ENCODE measurements at places on chromosomes 7 and 10.

DNA sequence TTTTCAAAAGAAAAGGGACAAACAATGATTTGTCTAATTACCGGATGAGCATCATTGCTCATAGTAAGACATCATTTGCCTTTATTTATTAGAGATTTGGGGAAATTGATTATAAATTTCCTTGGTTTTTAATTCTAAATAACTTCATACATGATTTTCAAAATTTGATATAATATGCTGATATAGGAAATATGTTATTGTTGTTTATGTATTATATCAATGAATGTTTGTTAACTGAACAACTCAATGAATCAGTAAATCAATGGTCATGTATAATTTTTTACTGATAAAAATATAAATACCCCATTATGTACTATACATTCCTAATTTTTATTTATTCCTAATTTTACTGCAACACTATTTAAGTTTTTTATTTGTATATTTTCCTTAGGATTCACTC is 257.3 kb downstream of the TSPAN12 start:
- DNase-seq, result no peak

- no peak for DNase-seq
These were observed 91.8 kb downstream of the ARHGAP12 start for GRCh38 chr10:31836569-31837406.

GRCh38 chr10:65765006-65765541 is 1160.8 kb upstream of the LRRTM3 start:
- DNase-seq, result no peak

- DNase-seq, result peak; percentile 66
These were observed 166.1 kb downstream of the ST7 start for GRCh38 chr7:117119192-117119924.

DNA sequence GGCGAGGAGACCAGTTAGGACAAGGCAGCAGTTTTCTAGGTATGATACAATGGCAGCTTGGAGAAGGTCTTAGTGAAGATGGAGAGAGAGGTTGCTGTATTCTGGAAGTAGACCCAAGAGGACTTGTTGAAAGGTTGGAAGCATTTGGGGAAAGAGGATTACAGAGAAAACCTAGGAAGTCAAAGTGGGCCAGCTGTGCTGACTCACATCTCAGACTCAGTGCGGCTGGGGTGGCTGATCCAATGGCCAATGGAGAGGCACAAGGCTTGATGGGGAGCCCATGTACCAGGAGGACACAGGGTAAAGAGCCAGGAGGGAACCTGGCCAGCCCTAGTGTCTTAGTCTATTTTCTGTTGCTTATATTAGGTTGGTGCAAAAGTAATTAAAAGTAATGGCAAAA is 194.5 kb upstream of the GALNT17 start:
- DNase-seq, result no peak

DNA sequence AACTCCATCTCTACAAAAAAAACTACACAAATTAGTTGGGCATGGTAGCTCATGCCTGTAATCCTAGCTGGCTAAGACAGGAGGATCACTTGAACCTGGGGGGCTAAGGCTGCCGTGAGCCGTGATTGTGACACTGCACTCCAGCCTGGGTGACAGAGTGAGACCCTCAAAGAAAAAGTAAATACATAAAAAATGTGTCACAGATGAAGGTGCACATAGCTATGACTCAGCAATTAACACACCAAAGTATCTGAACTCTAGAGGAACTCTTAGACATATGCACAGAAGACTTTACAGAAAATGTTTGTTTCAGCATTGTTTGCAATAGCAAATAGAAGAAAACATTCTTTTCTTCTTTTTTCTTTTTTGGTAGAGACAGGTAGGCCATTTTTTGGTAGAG is 8.3 kb downstream of the C10orf62 start:
- DNase-seq, result no peak

DNA sequence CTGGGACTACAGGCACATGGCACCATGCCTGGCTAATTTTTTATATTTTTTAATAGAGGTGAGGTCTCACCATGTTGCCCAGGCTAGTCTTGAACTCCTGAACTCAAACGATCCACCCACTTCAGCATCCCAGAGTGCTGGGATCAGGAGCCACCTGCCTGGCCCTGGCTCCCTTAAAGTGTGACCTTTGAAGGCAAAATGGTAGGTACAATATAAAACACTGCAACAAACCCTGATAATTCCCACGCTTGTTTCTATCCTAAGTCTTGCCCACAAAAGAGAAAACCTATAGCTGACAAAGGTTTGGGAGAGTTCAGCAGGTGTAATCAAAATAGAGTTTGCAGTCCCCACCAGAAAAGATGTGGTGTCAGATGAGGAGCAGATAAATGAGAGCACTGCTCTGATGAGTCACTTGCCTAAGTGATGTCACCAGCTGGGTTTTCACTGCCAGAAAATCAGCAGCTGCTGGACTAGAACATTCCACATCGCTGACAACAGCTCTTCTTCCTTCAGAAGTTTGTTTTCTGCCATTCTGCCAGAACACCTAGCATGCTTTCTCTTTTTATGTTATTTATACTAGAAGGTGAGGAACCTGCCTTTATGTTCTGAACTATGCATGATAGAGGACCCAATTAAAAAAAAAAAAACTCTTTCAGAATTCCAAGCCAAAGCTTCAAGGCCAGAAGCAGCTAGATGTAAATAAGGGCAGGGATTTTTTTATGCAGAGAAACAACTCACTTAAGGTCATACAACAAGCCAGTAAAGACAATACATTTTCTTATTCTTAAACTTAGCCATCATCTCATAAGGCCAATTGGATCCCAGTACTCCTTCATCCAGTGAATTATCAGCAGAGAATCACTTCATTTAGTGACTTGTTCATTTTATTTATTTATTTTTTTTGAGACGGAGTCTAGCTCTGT is 18.0 kb downstream of the PURB start:
- no peak for DNase-seq

DNA sequence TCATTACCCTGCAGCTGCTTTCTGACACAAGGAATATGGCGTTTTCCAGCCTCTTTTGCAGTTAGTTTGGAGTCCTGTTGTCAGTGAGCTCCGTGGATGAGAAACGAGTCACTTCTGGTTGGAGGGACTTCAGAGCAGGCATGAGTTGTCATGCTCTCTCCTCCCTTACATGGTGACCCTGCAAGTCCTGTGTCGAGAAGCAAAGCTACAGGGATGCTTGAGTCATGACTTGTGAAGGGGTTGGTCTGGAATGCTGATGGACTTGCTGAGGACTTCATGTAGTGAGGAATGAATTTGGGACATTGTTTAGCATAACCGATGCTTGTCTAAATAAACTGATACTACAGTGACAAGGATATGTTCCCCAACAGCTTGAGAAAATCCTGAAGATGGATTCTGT is 108.8 kb downstream of the ADCYAP1R1 start:
- no peak for DNase-seq

- DNase-seq, result no peak
These were observed 45.7 kb downstream of the FAM171A1 start for GRCh38 chr10:15325243-15325943.

DNA sequence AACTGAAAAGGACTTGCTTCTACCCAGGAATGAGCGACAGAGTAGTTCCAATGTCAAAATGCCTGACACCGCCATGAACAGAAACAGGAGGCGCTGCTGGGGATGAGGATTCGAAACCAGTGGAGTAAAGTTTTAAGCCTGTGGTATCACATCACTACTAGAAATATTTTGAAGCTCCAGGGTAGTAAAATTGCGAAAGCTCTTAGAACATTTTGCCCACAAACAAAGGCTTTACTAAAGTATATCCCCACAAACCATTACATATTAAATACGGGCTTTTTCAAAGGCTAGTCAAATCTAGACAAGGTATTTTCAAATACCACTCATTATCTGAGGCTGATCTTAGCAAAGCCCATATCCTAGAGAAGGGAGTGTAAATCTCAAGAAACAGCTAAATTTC is 2.4 kb downstream of the PRDX3 start:
- DNase-seq, result no peak

DNA sequence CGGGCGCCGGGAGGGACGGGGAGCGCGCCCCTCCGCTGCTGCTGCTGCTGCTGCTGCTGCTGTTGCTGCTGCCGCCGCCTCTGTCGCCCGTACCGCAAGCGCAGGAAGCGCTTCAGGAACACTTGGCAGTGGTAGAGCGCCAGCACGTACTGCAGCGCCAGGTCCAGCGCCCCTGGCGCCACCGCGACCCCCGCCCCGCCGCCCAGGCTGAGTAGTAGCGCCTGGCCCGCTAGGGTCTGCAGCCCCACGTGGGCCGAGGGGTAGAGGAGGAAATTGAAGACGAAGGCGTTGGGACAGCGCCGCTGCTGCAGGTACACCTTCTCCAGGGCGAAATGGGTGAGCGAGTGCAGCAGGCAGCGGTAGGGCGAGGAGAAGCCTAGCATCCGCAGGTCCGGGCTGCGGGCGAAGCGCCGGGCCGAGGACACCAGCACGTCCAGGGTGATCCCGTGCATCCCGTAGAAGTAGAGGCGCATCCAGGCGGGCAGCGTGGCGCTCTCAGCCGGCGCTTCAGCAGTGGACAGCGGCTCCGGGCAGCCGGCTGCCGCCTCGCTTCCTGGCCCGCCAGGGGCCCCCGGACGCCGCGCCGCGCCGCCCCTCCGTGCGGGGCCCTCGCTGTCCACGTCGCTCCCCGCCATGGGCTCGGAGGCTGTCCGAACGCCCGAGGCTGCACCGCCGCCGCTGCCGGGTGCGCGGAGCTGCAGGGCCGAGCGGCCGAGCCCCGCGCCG is at the start of gene TMEM229A:
TMEM229A (minus strand) TSS at position 699 of the 726 bp plus-strand sequence; CDS start at position 635, 64 bp downstream.
- DNase-seq, result no peak

DNA sequence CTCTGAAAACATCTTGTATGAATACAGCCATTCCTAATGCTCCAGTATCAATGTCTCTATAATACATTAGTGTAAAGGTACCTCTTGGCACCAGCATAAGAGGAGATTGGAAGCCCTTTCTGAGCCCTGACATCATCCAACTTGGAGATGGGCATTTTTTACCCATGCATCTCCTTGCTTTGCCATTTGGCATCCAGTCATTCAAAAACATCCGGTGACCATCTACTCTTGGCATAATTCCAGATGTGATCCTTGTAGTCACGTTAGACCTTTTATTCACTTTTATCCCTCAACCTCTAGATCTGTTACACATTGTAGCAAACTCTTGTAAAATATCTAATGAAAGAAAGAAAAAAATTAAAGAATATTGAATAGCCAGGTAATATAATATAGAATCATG is 17.9 kb upstream of the SGMS1 start:
- DNase-seq, result no peak

- DNase-seq, result no peak
These were observed 42.6 kb downstream of the ZNF503 start for GRCh38 chr10:75358835-75359421.

- no peak for DNase-seq
These were observed 87.7 kb upstream of the CYP26C1 start for GRCh38 chr10:92972886-92973285.

DNA sequence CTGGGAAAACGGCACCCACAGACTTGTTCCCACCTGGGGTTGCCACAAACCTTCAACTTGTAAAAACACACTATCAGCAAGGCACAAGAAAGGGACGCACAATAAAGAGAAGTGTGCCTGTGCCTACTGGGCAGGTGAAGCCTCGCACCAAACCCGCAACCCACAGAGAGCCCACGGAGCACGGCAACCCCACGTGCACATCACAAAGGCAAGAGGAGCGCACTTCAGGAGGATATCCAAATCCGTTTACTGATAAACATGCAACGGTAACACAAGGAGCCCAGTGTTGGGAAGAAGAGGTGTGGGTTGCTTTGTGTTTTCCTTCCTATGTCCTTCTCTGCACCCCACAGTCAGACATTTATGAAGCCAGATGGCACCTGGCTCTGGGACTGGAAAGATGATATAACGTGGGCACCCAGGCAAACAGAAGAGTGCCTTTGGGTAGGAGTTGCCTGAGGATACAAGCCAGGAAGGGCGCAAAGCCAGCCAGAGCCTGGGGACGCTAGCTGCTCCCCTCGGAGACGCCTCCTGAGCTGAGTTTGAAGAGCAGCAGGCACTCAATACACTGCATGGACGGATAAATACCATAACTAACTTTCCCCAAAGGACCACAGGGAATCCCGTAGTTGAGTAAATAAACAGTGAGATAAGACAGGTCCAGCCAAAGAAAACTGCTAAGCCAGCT is 41.6 kb downstream of the TCERG1L start:
- DNase-seq, result no peak

DNA sequence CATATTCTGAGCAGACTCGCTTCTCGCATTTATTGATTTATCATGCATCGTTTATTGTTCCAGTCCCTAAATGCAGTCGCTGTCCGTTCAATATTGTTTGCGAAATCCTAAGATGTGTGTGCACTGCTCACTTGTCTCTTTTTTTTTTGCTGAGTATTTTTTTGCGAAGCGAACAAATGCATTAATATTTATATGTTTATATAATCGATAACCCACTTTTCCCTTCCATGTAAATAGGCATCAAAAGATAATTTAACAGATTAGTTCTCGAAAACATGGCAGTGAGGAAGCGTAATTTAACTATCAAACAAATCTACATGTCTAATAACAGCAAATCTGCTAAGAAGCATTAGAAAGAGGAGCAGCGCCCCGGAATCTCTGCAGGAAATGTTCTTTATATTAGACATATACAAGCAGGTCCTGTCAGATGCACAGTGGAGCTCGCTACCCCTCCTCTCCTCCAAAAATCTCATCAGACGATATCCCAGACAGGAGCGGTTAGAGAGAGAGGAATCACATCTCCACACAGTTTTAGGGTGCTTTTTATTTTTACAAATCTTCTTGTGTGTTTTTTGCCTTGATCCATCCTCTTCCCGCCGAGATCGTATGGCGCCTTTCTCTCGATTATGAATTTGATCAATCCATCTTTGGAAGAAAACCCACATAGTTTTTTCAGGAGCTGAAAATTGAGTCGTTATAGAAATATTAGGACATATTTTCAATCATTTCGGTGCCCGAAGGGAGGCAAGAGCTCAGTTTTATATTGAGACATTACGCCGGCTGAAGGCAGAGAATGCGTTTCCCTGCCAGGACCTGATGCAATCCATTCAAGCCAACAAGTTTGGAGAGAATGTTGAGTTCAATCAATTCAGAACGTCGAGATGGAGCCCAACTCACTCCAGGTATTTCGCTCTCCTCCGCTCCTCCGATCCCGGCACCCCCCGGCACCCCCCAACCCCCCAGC is at the start of gene ARID5B:
ARID5B (plus strand) TSS at position 871 of the 964 bp plus-strand sequence; CDS start at position 882, 11 bp downstream.
- DNase-seq, result peak; percentile 57

- no peak for DNase-seq
These were observed 84.1 kb downstream of the CCSER2 start for GRCh38 chr10:84412482-84412881.

DNA sequence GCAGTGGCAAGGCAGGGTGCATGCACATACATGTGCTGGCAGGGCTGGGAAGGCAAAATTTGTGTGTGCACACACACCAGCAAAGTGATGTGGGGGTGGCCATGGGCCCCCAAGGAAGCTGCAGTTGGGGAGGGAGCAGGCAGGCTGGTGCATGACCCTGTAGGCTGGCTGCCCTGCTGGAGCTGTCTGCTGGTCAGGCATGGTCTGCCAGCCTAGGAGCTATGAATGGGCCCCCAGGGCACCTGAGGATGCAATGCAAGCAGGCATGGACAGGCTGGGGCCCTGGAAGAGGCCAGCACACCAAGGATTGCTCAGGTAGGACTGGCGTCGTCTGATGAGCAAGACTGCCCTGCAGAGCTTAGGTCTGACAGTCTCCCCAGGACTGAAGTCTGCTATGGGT is 18.2 kb upstream of the PPP1R3A start:
- DNase-seq, result no peak

Data from effector memory CD8-positive, alpha-beta T cell (primary cell).